EH (cell line): ENCODE measurements at places on chromosomes 16 and 17.

- DNase-seq, result no peak
These were observed 4.6 kb upstream of the PMP22 start for GRCh38 chr17:15269780-15270089.

DNA sequence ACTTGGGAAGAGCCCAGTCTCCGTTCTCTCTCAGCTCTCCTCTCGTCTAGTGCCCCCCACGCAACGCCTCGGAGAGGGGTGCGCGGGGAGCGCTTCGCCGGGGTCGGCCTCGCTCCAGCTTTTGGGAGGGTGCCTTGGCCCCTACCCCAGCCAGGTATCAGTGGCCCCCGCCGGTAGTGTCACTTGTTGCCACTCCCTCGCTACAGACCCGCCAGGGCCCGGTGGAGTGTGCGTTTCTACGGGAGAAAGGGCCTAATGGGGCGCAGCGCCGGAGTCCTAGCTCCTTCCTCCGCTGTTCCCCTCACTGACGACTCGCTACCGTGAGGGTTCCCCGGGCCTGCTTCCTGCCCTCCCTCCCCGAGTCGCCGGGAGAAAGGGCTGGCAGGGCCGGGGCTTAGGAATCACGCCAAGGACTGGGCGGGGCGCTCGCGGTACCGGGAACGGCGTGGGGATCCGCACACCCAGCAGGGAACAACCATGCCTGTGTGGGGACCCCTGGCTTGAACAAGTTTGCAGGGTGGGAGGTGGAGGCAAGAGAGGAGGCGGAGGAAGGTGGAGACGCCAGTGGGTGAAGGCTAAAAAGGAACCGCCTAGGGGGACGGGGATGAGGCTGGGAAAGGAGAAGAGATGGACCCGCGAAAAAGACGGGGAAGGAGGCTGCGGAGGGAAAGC lies 997 bp upstream of the CDH11 start:
- peak; percentile 83 for DNase-seq

GRCh38 chr16:680625-680945 lies 375 bp downstream of the STUB1 start:
- DNase-seq, result no peak

DNA sequence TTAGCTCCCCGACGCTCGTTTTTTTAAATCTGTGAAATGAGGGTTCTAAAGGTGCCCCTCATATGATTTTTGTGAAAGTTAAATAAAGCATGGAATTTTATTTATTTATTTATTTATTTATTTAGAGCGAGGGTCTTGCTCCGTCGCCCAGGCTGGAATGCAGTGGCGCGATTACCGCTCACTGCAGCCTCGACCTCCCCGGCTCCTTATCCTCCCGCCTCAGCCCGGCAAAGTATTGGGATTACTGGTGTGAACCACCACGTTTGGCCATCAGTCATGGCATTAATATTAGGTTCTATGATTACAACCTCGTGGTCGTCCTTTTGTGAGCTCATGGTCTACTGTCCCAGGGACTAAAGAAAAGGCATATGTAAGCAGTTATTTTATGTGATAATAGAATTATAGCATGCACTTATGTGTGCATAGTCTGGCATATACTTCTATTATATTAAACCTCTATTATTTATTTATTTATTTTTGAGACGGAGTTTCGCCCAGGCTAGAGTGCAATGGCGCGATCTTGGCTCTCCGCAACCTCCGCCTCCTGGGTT lies 557 bp upstream of the LUC7L start:
- DNase-seq, result no peak

GRCh38 chr16:88306411-88306810 lies 76.3 kb upstream of the ZNF469 start:
- no peak for DNase-seq

- DNase-seq, result peak; percentile 28
These were observed 681 bp downstream of the TMEM102 start for GRCh38 chr17:7435676-7436555.
